ENCODE measurements at places on chromosomes 7 and 10.

- DNase-seq = no peak
Measured at GRCh38 chr10:77317221-77317620, 320.4 kb downstream of the KCNMA1 start.

DNA sequence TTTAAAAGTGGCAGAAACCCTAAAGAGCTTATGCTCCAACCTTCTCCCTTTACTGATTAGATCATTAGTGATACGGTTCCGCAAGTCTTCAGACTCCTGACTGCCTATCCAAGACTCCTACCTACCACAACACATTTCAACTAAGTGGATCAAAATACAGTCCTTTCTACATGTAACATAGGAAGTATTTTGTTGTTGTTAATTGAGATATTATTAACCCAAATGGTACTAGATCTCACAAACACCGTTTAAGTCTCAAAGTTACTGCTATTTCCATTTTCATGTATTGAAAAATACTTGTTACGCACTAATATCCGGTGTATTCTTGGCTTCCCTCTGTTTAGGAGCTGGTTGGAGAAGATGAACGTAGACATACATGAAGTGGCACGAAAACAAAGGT is 1.1 kb downstream of the FAM237B start:
- no peak for DNase-seq

DNA sequence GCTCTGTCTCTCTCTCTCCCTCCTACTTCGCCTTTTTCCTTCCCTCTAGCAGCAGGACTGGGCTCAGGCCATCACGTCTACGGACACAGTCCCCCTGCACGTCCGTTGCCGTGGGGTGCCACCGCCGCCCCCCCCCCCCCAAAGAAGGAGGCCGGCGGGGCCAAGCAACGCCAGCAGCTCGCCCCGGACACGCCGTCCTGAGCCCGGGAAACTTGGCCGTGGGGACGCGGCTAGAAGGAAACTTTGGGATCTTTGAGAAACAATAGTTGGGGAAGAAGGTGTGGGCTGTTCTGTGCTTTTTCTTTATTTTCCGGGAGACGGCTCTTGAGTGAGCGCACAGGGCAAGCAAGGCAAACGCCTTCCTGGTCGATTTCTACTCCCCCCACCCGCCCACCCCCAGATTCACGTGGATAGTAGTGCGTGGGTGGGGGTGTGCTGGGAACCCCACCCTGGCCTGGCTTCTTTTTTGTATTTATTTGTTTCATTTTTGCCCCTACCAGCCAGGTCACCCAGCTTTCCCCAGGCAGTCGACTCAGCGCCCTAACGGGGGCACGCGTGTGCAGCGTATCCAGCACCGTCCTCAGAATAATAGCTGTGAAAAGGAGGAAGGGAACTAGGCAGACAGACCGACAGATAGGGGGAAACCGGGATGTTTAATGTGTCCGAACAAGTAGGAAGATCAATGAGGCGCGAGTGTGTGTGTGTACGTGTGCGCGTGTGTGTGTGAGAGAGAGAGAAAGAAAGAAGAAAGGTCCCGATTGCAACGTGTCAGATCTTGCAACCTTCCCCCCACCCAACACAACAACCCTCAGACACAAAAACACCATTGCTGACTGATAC is 1.4 kb downstream of the MXI1 start:
- no peak for DNase-seq

- DNase-seq = peak; percentile 92
Measured at GRCh38 chr10:93288679-93289634, 193.2 kb downstream of the MYOF start.
